ENCODE measurements at places on chromosomes 6 and 20.

DNA sequence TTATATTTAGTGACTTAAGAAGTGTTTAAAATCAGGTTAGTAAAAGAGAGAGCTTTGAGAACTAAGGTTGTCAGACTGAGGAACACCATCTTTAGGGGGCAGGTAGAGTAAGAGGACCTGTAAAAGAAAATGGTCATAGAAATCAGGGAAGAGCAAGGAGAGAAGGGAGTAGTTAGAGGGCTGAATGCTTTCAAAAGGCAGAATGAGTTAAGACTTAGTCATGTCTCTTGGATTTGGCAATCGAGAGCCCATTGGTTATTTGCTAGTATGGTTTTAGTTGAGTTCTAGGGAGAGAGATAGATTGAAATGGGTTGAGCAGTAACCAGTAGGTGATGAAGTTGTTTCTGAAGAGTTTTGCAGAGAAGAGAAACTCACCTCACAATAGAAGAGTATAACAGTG is 51.1 kb downstream of the RALGAPB start:
- DNase-seq, result no peak

- no peak for DNase-seq
Measured at GRCh38 chr6:48766349-48766748, 655.4 kb upstream of the PTCHD4 start.

DNA sequence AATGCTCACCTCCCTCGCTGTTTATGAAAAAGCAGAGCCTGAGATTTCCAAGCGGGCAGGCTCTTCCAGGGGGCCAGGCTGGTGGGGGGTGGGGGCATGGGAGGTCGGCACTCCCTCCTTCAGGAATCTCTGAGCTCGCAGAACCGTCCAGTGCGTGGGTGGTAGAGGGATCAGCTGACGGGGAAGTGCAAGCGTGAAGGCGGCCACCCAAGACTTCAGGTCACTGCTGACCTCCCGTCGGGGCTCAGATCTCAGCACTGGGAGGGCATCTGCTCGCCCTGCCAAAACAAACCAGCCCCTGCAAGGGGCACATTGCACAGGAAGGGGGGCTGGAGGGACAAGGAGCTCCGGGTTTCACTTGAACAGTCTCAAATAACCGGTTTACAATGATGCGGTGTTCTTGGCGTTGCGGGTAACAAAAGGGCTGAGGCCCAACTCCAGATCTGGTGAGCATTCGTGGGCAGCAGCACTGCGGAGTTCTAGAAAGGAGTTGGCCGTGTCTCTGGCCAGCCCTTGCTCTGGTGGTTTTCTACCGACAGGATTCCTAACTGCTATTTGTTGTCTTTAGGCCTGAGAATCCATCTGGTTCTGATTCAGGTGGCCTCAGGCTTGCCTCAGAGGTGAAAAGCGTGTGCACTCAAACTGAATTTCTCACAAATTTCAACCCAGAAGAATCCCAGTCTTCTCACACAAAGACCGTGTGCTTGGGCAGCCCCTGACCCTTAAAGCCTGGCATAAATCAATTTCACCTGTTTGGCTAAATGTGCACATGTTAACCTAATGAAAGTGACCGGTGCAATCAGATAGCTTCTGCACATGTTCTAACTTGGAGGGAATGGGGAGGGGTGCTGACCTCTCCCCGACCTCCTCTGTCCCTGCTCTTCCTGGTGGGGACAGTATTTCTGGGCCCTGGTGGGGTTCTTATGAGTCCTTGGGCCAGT is 191.6 kb downstream of the MYLK4 start:
- DNase-seq, result no peak

GRCh38 chr6:35230498-35230897 is 16.7 kb downstream of the SCUBE3 start:
- no peak for DNase-seq

DNA sequence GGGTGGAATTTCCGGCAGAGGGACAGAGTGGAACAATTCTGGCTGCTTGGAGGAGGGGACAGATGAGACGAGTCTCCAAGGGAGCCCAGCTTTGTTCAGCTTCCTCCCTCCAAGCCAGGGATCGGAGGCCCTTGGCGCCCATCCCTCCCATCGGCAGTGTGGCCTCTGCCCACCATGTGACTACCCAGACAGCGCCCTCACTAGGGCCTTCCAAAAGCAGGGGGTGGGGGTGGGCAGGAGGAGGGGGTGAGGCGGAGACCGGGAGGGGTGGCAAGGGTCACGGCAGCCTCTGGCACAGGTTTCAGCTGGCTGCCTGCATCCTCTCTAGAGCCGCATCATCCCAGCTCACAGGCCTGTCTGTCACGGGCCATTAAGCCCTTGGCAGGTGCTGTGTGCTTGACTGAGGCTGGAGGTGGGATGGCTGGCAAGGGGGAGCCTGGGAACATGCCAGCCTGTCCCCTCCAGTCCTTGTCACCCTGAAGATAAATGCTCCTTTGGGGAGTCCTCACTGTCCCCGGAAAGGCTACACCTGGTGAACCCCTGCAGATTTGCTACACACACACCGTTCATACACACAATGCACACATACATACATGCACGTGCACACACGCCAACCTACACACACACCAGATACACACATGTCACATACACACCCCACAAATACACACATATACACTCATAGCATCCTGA is 6.2 kb upstream of the FGD2 start:
- no peak for DNase-seq

- DNase-seq, result no peak
Measured at GRCh38 chr6:82875573-82876185, 190.0 kb downstream of the UBE3D start.
